ENCODE measurements at places on chromosomes 7 and 10. TPM values are rescaled to one million over a fixed set of nuclear protein-coding genes. Genes with fewer than 3 reads are reported as not detected.

Gene ASIC3
- total RNA-seq, result 3.9 TPM

Gene LIPF
- not detected for total RNA-seq

DNA sequence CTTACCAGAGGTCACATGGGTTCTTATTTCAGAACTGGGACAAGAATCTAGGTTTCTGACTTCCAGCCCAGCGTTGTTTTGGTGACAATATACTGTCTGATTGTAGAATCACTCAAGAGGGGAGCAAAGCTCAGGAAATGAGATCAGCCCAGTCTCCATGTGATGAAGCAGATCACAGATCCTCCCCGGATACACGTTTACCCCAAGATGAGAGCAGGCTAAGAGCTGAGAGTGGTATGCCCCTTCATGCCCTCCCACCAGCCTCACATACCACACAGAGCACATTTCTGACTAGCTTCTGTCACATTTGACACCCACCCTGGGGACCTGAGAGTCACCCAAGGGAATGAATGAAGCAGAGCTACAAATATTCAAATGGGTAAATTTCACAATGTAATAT is 27.1 kb upstream of the PRKCQ start:
- no peaks in the 10 kb centered on the region for H3K36me3 ChIP-seq
- no peak overlapping the region for H3K4me3 ChIP-seq
- no peak overlapping the region for H3K27ac ChIP-seq
- H3K4me1 ChIP-seq, result no peaks in the 10 kb centered on the region
- DNase-seq, result no peak

Gene CDNF
- total RNA-seq, result 2.1 TPM

Gene PRTFDC1
- total RNA-seq, result 12.5 TPM

DNA sequence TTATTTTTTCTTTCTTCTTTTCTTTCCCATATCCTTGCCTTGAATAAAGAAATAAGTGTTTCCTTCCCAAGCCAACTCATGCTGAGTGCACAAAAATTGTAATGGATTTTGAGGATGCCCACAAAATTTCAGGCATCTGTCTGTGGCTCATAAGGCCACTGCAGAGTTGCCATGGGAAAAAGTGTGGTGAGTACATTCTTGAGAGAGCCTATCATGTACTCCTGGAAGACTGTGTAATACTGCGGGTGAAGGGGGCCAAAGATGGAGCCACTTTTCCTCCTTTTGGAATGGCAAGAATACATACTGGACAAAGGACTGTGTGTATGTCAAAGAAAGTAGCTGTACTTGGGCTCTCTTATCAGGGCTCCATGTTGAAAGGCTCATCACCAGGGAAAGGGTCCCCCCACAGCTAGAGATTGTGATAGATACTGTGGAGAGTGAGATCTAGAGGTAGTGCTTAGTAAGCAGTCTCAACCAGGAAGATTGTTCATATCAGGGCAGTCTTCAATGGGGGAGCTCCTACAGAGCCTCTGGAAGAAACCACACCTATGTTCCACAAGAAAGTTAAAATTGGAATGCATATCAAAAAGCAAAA is 341.6 kb upstream of the KCND2 start:
- no peak overlapping the region for H3K4me3 ChIP-seq
- H3K36me3 ChIP-seq, result no peaks in the 10 kb centered on the region
- DNase-seq, result no peak

Gene CALML5
- not detected for total RNA-seq

- DNase-seq, result no peak
- no peaks in the 10 kb centered on the region for H3K27me3 ChIP-seq
- H3K4me1 ChIP-seq, result no peaks in the 10 kb centered on the region
- H3K36me3 ChIP-seq, result no peaks in the 10 kb centered on the region
- H3K4me3 ChIP-seq, result no peak overlapping the region
These were observed 66.6 kb upstream of the ZNF479 start for GRCh38 chr7:57198801-57199200.

Gene PPP1R9A
- total RNA-seq, result 25.1 TPM

DNA sequence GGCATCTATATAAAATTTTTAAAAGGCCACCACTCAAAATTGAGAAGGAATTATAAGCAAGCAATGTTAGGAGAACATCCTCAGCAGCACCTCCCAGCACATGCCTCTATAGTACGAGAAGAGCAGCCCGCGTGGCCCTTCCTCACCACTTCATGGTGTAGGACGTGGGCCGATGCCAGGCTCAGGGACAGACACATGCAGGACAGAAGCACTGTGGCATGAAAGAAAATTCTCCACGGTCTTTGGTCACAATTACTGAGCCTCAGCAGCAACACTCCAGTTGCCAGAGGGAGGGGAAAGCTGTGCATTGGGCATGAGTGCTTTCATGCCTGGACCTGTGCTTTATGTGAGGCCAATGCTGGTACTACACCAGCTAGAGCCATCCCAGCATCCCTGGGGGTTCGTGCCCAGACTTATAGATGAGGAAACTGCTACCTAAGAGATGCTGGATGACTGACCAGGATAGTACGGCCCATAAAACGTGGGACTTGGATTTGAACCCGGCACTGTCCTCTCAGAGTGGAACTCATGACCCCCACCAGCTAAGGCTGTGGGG is 164.7 kb downstream of the ADAM12 start:
- H3K27ac ChIP-seq, result no peak overlapping the region
- H3K36me3 ChIP-seq, result no peaks in the 10 kb centered on the region
- H3K27me3 ChIP-seq, result no peaks in the 10 kb centered on the region

Gene DBF4
- 12.7 TPM for total RNA-seq

GRCh38 chr7:2596464-2597272 is 35.1 kb upstream of the TTYH3 start:
- H3K4me3 ChIP-seq, result no peak overlapping the region
- no peaks in the 10 kb centered on the region for H3K36me3 ChIP-seq
- no peaks in the 10 kb centered on the region for H3K4me1 ChIP-seq
- no peak for DNase-seq
- H3K27me3 ChIP-seq, result no peaks in the 10 kb centered on the region
- no peak overlapping the region for H3K27ac ChIP-seq

GRCh38 chr10:119413471-119414080 is 128.9 kb downstream of the RGS10 start:
- peaks cover 20% of the 10 kb centered on the region for H3K4me1 ChIP-seq
- peak; percentile 58 for DNase-seq
- H3K27ac ChIP-seq, result peak overlapping the region; percentile 76
- H3K27me3 ChIP-seq, result no peaks in the 10 kb centered on the region
- no peaks in the 10 kb centered on the region for H3K36me3 ChIP-seq

Gene FKBP6
- total RNA-seq, result not detected

GRCh38 chr10:117175901-117176534 is 21.3 kb upstream of the KCNK18 start:
- no peaks in the 10 kb centered on the region for H3K4me1 ChIP-seq
- no peak overlapping the region for H3K27ac ChIP-seq
- no peak overlapping the region for H3K4me3 ChIP-seq
- no peaks in the 10 kb centered on the region for H3K36me3 ChIP-seq
- no peaks in the 10 kb centered on the region for H3K27me3 ChIP-seq

DNA sequence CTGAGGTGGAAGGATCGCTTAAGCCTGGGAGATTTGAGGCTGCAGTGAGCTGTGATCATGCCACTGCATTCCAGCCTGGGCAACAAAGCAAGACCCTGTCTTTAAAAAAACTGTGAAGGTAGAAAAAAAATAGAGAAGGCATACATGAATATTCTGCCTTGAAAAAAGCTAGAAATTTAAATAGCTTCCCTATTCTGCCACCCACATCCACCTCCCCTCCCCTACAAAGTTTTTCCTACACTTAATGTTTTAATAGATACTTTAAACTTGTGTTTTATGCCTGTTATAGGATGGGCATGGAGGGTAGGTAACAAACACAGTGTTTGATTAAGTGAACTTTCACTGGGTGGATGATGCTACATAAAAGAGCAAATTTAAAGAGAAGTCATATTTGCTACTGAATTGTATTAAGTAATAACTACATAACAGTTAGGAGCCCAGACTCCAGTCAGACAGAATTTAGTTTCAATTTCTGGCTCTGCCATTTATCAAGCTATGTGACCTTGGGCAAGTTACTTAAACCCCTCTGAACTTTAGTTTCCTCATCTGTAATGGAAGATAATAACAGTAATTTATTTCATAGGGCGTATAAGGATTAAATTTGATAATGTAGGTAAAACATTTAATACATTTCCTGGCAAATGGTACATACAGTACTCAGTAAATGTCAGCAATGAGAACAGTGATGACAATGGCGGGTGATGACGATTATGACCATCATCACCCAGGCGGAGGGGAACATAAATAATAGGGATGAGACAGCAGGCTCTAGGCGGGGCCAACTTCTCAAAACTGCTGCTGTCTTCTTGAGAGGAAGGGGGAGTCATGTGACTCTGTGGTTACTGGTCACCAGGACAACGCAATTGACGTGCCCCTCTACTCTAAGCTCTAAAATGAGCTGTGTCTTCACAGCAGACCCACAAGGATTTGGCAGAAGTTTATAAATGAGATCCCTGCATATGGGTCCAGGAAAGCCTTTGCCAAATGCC is 15.8 kb downstream of the DNMBP start:
- peaks cover 11% of the 10 kb centered on the region for H3K4me1 ChIP-seq
- no peak overlapping the region for H3K4me3 ChIP-seq
- H3K36me3 ChIP-seq, result no peaks in the 10 kb centered on the region
- H3K27me3 ChIP-seq, result no peaks in the 10 kb centered on the region

DNA sequence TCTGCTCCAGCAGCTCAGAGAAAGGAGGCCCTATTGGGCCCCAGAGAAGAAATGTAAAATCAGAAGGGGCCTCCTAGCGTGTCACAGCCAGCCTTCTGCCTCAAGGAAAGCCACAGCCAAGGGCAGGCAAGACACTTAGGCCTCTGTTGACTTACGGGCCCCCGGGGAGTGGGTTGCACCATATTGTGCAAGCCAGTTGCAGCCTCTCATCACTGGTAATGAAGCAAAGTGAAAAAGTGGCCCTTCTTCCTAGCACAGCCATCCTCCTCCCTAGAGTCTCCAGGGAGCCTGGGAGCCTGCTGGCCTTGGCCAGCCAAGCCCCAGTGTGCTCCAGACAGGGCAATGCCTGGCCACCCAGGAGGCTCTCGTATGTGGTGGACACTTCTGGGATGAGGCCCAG is 56.2 kb upstream of the GDF10 start:
- no peaks in the 10 kb centered on the region for H3K27me3 ChIP-seq
- no peak overlapping the region for H3K4me3 ChIP-seq
- no peaks in the 10 kb centered on the region for H3K36me3 ChIP-seq
- H3K27ac ChIP-seq, result no peak overlapping the region

DNA sequence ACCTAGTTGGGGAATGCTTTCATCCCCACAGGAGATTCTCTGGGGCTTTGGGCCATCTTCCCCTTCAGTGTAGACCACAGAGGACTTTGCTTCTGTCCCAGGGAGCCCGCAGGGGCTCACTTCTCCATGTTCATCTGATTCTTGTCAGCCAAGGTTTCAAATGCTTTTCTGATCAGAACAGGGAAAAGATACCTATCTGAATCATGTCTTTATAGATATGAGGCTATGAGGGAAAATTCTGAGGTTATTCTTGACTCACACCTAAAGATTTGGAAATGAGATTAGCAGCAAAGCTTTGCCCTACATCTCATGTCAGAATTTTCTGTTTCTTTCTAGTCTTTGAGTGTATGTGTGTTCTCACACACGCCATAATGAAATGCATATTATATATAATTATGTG is 53.3 kb downstream of the FIGNL1 start:
- H3K4me1 ChIP-seq, result no peaks in the 10 kb centered on the region
- peaks cover 30% of the 10 kb centered on the region for H3K27me3 ChIP-seq
- DNase-seq, result no peak
- no peak overlapping the region for H3K4me3 ChIP-seq
- no peaks in the 10 kb centered on the region for H3K36me3 ChIP-seq
- no peak overlapping the region for H3K27ac ChIP-seq

DNA sequence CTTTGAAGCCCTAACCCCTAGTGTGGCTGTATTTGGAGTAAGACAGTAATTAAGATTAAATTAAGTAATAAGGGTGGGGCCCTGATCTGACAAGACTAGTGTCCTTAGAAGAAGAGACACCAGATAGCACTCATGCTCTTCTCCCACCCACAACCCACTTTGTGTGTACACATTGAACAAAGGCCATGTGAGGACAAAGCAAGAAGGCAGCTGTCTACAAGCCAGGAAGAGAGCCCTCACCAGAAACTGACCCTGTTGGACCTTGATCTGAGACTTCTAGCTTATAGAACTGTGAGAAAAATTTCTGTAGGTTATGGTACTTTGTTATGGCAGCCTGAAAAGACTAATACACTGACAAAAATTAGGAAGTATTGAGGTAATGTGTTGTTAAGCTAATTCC is 59.8 kb downstream of the ZFAND4 start:
- no peaks in the 10 kb centered on the region for H3K4me1 ChIP-seq
- H3K27me3 ChIP-seq, result no peaks in the 10 kb centered on the region
- no peak for DNase-seq
- peaks cover 17% of the 10 kb centered on the region for H3K36me3 ChIP-seq

Gene UCN3
- total RNA-seq, result 0.77 TPM

Gene MYOZ1
- 2.1 TPM for total RNA-seq

DNA sequence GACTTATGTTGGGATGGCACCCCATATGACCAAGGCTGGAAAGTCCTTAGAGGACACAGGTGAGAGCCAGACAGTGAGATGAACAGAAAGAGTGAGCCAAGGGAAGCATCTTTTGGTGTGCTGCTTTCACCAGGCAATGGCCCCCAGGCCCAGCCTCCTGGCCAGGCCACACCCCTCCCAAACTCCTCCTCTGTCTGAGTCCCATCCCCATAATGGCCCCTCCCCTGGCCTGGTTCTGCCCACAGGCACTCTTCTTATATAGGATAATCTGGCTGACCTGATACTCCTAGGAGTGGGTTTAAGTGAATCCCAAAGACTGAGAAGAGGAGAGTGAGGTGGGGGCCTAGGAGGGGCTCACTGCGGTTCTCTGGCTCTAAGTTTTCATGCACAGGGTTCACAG is 252.5 kb downstream of the RPS24 start:
- H3K27ac ChIP-seq, result no peak overlapping the region
- no peaks in the 10 kb centered on the region for H3K4me1 ChIP-seq
- no peaks in the 10 kb centered on the region for H3K27me3 ChIP-seq
- DNase-seq, result no peak
- no peak overlapping the region for H3K4me3 ChIP-seq
- H3K36me3 ChIP-seq, result no peaks in the 10 kb centered on the region

DNA sequence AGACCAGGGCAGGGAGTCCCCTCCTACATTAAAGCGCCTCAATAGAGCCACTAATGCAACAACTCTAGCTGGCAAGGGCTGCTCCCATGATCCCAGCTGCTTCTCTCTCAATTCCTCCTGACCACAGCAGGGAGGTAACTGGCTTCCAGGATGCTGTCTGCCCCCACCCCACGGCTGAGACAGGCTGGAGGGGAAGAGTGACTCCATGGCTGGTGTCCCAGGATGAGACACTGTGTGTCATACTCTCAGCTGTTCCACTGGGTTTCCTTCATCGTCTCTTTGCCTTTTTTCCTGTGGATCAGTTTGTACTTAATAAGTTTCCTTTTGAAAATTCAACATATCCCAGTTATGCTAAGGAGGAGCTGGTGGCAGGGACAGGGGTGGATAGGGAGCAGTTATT is 27.7 kb upstream of the MYH16 start:
- no peaks in the 10 kb centered on the region for H3K4me1 ChIP-seq
- DNase-seq, result no peak
- H3K27me3 ChIP-seq, result peaks cover 2% of the 10 kb centered on the region
- no peak overlapping the region for H3K27ac ChIP-seq

Gene RAB18
- 74.2 TPM for total RNA-seq

- H3K36me3 ChIP-seq, result no peaks in the 10 kb centered on the region
- no peaks in the 10 kb centered on the region for H3K4me1 ChIP-seq
- no peaks in the 10 kb centered on the region for H3K27me3 ChIP-seq
- no peak for DNase-seq
- H3K27ac ChIP-seq, result no peak overlapping the region
These were observed 13.6 kb upstream of the SLF2 start for GRCh38 chr10:100899171-100899570.

GRCh38 chr7:33748793-33749192 is 156.5 kb upstream of the BMPER start:
- H3K27ac ChIP-seq, result no peak overlapping the region
- DNase-seq, result no peak
- H3K27me3 ChIP-seq, result no peaks in the 10 kb centered on the region
- H3K36me3 ChIP-seq, result no peaks in the 10 kb centered on the region
